ENCODE measurements at places on chromosomes 1 and 21.

GRCh38 chr1:99180915-99181314 lies 83.4 kb upstream of the PLPPR4 start:
- DNase-seq = no peak

- DNase-seq = no peak
Observed at GRCh38 chr1:53511933-53512806, 53.0 kb downstream of the DMRTB1 start.

DNA sequence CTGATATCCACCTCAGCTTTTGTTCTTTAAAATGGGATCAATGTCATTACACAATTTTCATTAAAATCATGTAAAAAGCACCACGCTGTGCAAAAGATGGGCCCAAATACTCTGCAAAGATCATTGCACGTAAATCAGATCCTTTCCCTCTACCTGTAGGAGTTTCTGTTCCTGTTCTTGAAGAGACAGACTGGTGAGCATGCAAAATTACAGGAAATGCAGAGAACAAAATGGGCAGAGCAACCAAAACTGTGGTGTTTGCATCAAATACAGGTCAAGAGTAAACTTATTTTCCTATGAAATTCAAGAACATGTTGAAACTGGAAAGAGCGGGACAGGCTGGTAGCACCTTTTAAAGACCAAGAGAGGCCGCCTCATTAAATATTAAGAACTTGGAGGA lies 294.9 kb upstream of the ADGRL2 start:
- DNase-seq = no peak

GRCh38 chr1:32924881-32925344 lies 23.7 kb upstream of the TMEM54 start:
- DNase-seq = no peak

DNA sequence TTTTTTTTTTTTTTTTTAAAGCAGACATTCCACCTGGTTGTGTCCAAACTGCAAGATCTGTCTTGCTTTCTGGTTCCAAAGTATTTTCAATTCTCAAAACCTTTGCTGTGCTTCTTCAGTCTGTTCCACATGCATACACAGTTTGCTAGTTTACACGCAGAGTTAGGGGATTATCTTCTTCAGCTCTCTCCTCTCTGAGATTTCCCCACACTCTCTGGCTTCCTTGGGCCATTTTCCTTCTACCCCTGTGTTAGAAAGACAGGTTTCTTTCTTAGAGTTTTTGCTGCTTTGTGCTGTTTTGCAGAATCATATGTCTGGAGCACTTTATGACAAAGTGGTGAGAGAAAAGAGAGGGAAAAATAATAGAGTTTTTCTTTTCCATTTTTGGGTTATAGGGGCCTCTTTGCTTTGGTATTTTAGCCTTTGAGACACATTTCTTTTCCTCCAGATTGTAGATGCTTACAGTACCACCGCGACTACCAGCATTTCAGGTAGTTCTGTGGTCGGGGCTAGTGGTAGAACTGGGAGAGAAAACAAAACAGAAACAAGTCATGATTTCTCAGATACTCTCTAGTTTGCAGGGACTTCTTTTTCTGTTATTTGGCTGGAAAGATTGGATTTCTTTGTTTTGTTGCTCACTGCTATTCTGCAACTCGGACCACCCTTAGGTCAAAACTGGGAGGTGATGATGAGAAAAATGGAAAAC lies 66.3 kb downstream of the RABGAP1L start:
- DNase-seq = no peak

GRCh38 chr1:33433509-33434362 lies 2.8 kb upstream of the PHC2 start:
- peak; percentile 91 for DNase-seq

DNA sequence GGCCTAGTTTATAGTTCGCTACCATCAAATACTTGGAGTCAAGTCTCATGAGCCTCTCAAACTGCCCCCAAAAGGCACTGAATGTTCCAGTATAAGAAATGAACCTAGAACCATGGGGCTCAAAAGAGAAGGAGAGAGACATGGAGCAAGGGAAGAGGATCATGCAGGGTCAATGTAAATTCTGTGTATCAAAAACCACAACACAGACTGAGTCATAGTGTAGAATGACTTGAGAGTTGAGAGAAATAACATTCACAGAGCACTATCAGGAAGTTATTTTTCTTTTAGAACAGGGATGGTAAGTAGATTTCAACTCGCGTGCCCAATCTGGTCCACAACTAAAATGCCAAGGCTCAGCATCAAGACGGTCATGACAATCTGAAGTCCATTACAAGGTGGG lies 59.8 kb downstream of the GNG12 start:
- no peak for DNase-seq

DNA sequence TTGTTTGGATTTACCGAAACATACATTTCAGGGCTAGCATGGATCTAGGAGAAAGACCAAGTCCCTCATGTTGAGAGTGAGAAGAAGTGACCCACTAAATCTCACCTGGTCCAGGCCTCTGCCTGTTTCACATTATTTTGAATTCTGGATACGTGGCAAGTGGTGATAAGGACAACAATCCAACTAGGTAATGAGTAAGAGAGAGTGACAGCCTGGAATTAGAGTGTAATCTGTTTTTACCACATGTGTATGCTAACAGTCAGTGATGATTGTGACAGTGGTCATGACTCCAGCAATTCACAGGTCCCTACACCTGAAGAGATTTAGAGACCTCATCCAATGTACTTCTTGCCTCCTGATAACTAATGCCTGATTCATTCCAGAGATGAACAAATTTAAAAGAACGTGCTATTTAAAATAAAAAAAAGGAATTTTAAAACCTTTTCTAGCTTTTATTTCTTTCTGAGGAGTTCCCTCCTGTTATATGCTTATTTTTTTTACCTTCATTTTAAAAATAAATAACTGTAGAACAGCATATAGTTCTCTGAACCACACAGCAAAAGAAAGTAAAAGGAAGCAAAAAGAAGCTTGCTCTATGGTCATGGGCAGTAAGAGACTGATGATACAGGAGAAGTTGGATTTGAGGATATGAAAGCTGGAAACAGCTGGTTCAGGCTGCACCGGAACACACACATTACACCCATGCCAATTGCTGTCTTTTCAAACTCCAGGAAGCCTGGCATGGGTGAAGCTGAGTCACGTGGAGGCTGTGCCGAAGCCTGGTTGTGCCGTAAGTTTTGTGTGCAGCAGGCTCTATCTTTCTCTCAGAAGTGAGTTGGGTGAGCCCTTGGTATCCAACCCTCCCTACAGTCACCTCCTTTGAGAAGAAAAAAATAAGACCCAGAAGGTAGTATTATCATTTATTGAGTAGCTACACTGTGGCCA lies 14.7 kb downstream of the C1orf116 start:
- no peak for DNase-seq

DNA sequence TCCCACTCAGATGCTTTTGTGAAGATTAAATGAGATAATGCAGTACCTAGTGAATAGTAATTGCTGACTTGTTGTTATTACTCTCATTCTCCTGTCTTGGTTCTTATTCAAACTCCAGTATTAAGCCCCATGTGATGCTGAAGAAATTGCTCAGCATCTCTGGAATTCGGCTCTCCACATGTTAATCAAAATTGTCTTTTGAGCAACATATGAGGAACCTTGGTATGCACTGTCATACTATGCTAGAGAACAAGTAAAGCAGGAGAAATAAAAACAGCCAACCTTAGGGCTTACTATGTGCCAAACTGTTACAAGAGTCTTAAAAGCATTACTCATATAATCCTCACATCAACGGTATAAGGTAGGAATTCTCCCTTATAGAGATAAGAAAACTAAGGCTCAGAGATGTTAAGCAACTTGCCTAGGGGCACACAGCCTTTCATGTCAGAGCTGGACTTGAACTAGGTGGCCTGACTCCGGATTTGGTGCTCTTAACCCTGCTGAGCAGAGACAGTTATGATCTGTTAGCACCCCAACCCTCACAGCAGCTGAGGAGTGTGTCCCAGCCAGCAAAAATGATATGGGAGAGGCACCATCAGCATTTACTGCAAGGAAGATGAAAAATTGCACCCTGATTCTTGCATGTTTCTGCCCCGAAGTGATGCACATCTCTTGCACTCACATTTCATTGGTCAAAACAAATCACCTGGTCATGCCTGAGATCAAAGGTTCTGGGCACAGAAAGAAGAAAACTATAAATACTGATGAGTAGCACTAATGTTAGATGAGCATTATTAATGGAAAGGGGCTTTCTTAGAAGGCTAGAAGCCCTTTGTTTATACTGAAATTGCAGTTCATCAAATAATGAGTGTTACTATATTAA lies 102.3 kb downstream of the OMA1 start:
- no peak for DNase-seq

DNA sequence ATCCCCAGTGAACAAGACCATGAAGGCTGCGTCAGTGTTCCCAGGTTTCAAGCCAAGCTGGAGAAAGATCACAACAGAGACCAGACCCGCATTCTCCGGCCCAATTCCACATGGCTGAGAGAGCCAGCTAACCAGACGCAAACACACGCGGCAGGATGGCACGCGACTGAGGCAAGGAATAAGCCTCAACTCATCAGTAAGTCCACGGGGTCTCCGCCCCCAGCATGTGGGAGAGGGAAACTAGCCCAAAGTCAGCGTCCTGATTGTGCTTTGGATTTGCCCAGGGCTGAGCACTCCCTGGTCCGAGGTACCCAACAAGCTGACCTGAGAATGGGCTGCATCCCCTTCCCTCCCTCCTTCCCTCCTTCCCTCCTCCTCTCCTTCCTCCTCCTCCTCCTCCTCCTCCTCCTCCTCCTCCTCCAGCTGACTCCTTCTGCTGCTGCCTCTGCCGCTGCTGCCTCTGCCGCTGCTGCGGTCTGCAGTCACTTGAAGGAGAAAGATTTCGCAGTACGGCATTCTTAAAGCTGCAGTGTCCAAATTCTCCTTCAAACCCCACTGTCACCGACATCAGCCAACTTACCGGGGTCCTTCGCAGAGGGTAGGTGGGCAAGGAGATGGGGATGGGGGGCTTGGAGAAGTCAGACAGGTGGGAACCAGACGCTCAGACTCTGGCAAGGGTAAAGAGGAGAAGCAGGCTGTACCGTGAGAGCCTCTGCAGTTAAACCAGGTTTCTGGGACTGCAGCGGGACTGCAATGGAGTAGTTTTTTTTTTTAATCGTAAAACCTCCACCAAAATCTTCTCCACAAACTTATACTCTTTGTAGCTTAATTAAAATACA lies 33.0 kb upstream of the H6PD start:
- DNase-seq = no peak

GRCh38 chr21:44304011-44304616 lies 4.3 kb downstream of the PFKL start:
- no peak for DNase-seq

- DNase-seq = no peak
Observed at GRCh38 chr1:189323091-189323490, 1154.6 kb downstream of the BRINP3 start.

DNA sequence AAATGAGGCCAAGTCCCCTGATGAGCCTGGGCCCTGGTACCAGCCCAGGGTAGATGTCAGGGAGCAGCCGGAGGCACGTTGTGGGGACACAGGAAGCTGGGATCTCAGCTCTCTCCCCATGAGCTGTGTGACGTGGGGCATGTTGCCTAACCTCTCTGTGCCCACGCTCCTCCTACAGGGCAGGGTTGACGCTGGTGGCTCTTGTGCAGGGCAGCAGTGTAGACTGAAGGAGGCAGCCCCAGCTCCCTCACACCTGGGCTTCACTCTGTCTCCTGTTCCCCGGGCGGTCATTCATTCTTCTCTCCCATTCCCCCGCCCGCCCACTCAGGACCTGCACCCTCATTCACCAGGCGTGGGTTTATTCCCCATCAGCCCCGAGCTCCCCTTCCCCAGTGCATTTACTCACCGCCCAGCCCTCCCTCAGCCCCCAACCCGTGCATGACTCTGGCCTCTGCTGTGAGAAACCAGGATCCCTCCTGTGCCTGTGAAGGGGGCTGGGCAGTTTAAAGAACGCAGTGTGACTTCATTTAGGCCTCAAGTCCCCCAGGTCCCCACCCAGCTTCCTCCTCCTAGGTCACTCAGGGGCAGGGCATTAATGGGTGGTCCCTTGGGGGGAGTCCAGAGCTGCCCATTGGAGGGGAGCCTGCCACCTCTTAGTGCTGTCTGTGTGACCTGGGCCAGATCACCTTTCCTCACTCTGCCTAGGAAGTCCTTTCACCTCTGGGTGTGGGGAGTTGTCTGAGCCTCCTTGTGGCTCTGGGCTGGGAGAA lies 285.7 kb downstream of the PTPRU start:
- DNase-seq = no peak

GRCh38 chr1:27779122-27779521 lies 6.1 kb downstream of the STX12 start:
- DNase-seq = no peak

DNA sequence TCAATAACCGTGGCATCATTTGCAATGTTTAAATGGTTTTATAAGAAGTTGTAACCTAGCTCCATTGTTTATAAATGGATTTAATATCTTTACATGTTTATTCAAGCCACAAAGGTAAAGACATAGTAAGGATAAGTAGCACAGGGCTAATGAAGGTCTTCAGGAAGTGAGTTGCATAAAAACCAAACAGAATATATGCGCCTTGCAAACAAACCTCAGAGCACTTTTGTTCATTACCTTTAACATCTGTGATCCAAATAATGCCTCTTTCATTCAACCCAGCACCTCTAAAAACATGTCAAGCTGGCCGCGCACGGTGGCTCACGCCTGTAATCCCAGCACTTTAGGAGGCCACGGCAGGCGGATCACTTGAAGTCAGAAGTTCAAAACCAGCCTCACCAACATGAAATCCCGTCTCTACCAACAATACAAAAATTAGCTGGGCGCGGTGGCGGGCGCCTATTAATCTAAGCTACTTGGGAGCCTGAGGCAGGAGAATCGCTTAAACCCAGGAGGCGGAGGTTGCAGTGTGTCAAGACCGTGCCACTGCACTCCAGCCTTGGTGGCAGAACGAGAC lies 25.3 kb downstream of the BRINP3 start:
- DNase-seq = no peak

- DNase-seq = no peak
Observed at GRCh38 chr1:199786695-199787094, 240.8 kb upstream of the NR5A2 start.

- no peak for DNase-seq
Observed at GRCh38 chr1:103265551-103265950, 157.2 kb upstream of the COL11A1 start.

- no peak for DNase-seq
Observed at GRCh38 chr1:223622132-223622842, 43.2 kb downstream of the CAPN8 start.

- no peak for DNase-seq
Observed at GRCh38 chr1:12587981-12588640, 29.9 kb downstream of the DHRS3 start.

GRCh38 chr1:211257826-211258225 lies 1.3 kb upstream of the RCOR3 start:
- no peak for DNase-seq

- DNase-seq = no peak
Observed at GRCh38 chr1:104671684-104672353, 922.1 kb downstream of the AMY1C start.

- DNase-seq = no peak
Observed at GRCh38 chr1:24964811-24965570, 34.9 kb upstream of the RUNX3 start.

DNA sequence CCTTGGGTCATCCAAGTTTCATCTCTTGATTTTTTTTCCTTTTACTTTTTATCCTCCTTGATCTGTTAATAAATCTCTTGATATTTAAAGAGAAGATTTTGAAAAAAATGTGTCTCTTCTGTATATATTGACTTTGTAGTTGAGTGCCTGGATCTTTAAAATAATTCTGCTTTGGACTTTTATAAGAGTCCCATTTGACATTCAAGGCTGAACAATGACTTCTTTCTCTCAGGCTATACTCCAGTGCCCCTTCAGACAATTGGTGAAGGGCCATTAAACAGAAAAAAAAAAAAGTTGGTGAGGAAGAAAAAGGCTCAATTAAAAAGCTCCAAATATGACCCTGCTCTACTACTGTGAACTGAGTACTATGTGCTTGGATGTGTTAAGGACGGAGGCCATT lies 40.9 kb upstream of the CITED4 start:
- no peak for DNase-seq
